ENCODE measurements at places on chromosomes 6 and 20.

DNA sequence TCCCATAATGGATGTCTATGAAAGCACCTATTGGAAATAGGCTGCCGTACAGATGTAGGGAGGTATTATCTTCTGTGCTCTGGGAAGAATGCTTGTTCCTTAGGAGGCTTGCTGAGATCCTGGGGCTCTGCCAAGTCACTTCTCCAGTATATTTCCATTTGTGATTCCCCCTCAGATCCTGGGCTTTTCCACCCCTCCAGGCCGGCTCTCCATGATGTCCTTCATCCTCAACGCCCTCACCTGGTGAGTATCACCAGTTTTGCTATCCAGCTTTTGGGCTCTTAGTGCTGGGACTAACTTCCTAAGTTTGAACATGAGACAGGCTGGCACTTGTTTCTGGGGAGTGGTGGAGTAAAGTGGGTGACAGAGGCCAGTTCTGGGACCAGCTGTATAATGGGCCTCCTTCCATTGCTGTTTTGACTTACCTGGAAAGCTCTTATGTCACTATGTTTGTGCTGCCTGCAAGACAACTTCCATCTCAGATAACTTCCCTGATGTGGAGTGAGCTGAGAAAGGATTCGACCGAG, 2.6 kb downstream of the SYS1 start:
- DNase-seq, result no peak

DNA sequence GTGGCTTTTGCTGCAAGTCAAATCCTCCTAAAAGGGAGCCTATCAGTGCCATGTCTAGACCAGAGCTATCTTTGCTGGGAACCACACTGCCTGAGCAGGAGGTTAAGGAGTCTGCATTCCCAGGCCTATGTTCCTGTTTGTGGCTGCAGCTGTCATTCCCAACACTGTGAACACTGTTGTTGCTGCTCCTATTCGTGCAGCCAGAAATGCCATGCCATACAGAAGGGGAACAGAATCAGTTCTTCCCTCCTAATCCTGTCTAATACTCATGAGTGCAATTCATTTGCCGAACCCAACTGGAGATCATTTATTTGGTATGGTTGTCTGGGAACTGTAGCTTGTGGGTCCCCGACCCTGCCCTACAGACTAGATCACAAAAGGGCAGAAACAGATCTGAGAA, 406.5 kb upstream of the GJE1 start:
- DNase-seq, result no peak

DNA sequence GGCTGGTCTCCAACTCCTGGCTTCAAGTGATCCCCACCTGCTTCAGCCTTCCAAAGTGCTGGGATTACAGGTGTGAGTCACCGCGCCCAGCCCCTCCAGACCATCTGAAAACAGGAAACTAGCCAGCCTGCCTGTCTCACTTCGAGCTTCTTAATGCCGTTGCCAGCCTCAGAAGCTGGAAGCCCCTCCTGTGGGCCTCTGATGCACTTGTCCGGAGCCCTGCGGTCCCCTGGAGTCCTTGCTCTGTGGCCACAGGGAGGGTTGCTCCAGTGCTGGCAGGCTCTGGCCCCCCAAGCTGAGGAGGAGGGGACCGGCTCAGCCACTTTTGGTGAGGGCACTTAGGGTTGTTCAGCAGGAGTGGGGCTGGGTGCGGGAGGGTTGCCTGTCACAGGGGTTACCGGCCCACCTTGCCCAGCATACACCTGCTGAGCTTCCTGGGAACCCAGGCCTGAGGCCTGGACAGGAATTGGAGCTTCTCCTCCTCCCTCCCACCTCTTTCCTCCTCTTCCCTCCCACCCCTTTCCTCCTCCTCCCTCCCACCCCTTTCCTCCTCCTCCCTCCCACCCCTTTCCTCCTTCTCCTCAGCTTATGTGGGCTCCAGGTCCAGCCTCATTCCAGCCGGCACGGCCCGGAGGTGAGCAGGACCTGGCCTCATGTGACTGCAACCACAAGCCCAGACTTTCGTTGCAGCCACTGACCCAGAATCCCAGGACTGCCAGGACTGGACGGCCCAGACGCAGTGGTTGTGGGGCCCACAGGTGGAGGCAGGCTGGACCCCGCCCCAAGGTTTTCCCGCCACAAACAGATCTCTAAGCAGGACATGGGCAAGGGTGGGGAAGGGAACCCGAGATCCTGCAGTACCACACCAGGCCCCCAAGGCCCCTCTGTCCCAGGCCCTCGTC, 9.4 kb upstream of the BIRC7 start:
- no peak for DNase-seq

DNA sequence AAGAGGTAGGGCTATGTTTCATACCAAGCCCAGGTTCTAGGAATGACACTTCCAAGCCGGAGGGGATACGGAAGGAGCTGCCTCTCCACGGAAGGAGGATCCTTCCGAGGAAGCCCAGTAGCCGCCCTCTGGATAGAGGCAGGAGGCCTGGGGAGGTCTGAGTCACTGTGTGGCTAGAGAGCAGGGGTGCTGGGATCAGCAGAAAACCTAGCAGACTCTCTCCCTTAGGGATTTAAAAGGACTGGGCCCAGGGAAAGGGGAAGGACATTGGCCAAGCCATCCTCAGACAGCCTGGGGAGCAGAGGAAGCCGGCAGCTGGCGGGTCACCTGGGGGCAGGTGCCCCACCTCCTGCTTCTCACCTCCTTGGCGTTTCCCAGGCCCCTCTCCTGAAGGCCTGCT, 36.6 kb upstream of the NFATC2 start:
- DNase-seq, result no peak

DNA sequence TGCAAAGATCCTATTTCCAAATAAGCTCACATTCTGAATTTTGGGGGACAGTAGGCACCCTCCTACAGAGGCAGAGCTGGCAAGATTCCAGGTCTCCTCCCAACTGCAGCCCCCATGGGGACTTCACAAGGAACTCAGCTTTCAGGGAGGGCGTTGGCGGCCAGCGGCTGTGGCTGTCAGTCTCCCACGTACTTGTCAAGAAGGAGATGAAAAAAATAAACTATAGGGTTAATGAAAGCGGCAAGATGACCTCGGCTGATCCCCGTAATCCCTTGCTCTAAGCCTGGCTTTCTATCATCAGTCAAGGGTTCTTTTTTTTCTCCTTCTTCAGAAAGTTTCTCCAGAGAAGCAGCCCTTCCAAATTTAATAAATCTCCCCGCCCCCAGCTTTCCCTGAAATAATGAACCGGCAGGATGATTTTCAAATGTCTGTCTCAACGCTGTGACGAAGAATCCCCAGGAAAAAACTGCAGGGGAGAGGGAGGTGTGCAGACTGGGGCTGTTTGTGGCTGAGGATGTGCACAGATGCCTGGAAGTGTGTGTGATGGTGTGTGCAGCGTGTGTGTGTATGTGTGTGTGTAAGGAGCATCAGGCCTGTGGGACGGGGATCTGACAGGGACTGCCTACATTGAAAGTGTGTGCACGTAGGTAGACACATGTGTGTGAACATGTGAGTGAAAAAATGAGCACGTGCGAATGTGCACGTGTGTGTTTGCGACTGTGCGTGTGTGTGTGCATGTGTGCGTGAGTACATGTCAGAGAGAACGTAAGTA, 78.7 kb downstream of the SLC2A10 start:
- no peak for DNase-seq

- DNase-seq, result peak; percentile 48
These were observed 716 bp downstream of the SHPRH start for GRCh38 chr6:145963216-145964068.

DNA sequence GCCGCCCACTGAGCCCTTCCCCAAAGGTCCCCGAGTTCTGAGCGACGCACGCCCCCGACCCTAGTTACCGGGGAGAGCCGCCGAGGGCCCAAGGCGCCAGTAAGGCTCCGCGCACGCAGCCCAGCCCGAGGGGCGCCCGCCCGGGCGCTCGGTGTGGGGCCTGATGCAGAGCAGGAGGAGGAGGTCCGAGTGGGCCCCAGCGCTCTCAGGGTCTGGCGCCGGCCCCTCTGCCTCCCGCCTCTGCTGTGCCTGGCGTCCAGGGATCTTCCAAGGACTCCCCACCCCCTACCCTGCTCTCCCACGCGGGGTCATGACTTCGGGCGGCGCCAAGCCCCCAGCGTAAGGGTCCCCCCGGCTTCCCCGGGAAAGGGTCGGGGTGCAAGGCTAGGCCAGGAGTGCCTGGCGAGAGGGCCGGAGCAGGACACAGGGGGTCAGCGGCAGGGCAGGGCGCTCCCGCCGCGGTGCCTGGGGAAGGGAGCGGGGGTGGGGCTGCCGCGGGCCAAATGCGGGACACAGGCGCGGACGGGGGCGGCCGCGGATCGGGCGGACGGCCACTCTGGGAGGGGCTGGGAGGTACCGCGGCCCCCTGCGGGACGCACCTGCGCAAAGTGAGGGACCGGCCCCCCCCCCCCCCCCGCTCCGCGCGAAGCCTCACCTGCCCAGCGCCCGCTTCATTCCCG, 637 bp downstream of the ABHD12 start:
- DNase-seq, result peak; percentile 33

GRCh38 chr6:43258807-43259686, 15.8 kb downstream of the TTBK1 start:
- DNase-seq, result no peak
